ENCODE measurements at places on chromosomes 1 and 21.
A peak's percentile ranks its signal among the peaks of the same experiment; 100 is the strongest.

- H3K27me3 ChIP-seq = no peaks in the 10 kb centered on the region
- no peak for DNase-seq
- H3K27ac ChIP-seq = no peak overlapping the region
- no peak overlapping the region for H3K4me3 ChIP-seq
- peaks cover 5% of the 10 kb centered on the region for H3K4me1 ChIP-seq
These were observed 11.7 kb downstream of the SOD1 start for GRCh38 chr21:31671146-31671716.

- no peak overlapping the region for H3K4me3 ChIP-seq
- no peaks in the 10 kb centered on the region for H3K36me3 ChIP-seq
- no peaks in the 10 kb centered on the region for H3K27me3 ChIP-seq
- no peak for DNase-seq
- peaks cover 5% of the 10 kb centered on the region for H3K4me1 ChIP-seq
These were observed 360.1 kb upstream of the PLXNA2 start for GRCh38 chr1:208604295-208604694.

DNA sequence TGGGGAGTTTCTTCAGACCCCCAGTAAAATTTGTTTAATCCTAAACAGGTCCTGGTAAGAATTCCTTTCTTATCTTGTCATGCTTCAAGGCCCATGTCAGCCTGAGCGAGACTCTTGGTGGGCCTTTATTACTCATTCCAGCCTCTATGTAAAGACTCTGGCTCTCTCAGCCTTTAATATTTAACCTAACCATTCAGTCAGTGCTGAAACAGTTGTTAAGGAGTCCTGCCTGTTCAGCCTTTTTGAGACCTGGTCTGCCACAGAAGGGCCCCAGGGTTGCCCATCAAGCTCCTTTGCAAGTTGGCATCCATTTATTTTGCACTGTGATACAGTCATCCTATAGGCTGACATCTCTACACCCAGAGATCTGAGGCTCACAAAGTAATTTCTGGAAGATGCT, 107.7 kb upstream of the VANGL1 start:
- H3K4me3 ChIP-seq = no peak overlapping the region
- no peaks in the 10 kb centered on the region for H3K4me1 ChIP-seq
- peak overlapping the region; percentile 25 for H3K27ac ChIP-seq
- no peaks in the 10 kb centered on the region for H3K36me3 ChIP-seq

- H3K4me3 ChIP-seq = peak overlapping the region; percentile 69
- peaks cover 32% of the 10 kb centered on the region for H3K4me1 ChIP-seq
- H3K27ac ChIP-seq = peak overlapping the region; percentile 6
- no peak for DNase-seq
These were observed 1.4 kb downstream of the ATF3 start for GRCh38 chr1:212609701-212610574.

DNA sequence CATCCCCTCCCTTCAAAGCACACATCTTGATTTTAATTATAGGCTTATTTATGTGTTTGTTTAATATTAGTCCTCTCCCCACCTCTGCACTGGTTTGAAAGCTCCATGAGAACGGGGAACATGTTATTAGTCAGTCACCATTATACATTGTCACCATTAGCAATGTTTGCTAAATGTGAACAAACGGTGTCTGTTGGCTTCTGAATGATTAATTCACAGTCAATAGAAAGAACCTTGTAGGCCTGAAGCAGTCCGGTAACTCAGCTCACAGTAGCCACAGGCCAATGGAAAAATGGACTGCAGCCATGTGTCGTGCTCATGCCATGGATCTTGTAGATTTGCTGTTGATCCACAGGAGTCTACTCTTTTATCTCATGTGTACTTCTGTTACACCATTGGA, 49.7 kb upstream of the NHLH2 start:
- no peak overlapping the region for H3K4me3 ChIP-seq
- no peak overlapping the region for H3K27ac ChIP-seq
- DNase-seq = no peak

DNA sequence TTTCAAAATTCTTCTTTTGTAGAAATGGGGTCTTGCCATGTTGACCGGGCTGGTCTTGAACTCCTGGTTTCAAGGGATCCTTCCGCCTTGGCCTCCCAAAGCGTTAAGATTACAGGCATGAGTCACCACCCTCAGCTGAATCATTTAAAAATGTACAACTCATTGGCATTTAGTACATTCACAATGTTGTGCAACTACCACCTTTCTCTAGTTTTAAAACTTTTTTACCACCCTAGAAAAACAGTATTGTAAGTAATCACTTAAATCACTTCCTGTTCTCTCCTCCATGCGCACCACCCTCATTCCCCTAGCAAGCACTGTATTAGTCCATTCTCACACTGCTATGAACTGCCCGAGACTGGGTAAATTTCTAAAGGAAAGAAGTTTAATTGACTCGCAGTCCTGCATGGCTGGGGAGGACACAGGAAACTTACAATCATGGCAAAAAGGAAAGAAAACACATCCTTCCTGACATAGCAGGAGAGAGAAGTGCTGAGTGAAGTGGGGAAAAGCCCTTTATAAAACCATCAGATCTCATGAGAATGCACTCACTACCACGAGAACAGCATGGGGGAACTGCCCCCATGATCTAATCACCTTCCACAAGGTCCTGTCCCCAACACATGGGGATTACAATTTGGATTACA, 14.4 kb upstream of the THEM5 start:
- H3K36me3 ChIP-seq = no peaks in the 10 kb centered on the region
- no peak overlapping the region for H3K27ac ChIP-seq
- H3K4me3 ChIP-seq = no peak overlapping the region
- no peaks in the 10 kb centered on the region for H3K27me3 ChIP-seq
